Activated T-helper 1 cell treated with anti-CD3 and anti-CD28 coated beads, Interleukin-2, amount 50 U/mL, for 16 hours (primary cell): ENCODE measurements at places on chromosomes 7 and 10.

- DNase-seq, result no peak
These were observed 162.9 kb upstream of the SMIM30 start for GRCh38 chr7:113281223-113281622.

GRCh38 chr10:112815269-112816032, 134.6 kb upstream of the TCF7L2 start:
- DNase-seq, result no peak

GRCh38 chr10:113313048-113313602, 239.7 kb upstream of the HABP2 start:
- no peak for DNase-seq

DNA sequence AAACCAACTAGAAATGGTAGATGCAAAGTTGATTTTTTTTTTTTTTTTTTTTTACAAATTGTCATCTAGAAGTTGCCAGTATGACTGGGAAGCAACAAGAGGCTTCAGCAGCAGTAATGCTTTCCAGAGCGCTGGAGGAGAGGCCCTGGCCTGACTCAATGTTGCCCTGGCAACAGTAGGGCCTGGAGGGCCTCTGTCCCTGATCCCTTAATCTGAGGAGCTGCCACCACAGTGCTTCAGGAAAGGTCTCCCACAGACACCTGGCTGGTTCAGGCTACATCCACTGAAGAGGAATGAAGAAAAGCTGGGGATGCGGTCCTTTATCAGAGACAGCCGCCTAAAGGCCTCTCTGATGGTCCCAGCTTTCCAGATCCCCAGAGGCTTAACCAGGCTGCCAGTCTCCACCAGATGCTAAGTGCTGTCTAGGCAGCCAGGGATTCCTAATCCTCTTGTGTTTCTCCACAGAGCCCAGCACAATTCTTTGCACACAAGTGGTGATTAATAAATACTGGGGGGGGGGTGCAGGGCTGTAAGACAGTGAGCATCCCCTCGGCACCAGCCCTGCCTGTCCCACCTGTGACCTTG, 33.7 kb downstream of the ZNF777 start:
- DNase-seq, result no peak

GRCh38 chr7:117119192-117119924, 166.1 kb downstream of the ST7 start:
- DNase-seq, result peak; percentile 48
